Cardiac fibroblast (primary cell): ENCODE measurements at places on chromosomes 6 and 20.

DNA sequence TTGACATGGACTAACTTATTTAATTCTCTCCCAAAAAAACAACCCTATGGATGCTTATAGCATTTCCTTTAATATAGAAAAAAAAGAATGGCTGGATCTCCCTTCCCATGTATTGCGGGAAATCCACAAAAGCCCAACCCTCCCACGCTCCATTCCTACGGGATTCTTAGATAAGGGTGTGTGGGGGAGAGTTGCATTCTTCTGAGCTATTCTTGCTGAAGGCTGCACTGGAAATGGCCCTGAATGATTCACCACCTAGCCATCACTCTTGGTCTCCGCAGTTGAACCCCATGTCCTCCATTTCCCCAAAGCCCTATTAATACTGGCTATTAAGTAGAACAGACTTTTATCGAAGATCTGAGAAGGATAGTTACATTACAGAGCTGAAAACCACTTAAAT lies 41.9 kb upstream of the ADGRF5 start:
- peak; percentile 66 for DNase-seq

DNA sequence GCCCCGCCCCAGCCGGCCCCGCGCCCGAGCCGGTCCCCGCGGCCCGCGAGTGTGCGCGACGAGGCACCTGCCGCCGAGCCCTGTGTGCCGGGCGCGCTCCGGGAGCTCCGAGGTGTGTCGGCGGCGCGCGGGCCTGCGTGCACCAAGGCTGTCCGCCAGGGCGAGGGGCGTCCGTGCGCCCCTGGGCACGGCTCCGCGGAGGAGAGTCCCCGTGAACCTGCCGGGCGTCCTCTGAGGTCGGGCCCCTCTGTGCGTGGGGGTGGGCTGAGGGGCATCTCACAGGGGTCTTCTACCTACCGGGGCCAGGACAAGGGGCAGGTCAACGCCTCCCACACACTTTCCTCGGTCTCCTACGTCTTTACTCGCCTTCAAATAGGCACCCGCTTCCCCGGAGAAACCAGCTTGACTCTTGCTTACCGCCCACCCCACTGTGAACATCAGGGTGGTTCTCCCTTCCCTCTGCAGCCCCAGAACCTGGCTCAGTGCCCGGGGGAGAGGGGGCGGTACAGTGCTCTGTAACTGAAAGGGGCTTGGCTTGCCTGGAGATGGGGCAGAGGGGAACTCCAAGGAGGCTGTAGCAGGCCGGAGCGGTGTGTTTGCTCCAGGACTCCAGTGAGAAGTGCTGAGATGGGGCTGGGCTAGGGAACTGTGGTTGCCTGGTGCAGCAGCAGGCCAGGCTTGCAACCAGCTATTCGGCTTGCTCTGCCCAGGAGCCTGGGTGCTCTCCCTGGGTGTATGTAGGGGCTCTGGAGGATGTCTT lies at the start of gene SAMD10:
Gene SAMD10 (minus strand): TSS at position 86 of the 760 bp plus-strand sequence. CDS start 175 bp downstream, outside the sequence.
- DNase-seq = peak; percentile 40

DNA sequence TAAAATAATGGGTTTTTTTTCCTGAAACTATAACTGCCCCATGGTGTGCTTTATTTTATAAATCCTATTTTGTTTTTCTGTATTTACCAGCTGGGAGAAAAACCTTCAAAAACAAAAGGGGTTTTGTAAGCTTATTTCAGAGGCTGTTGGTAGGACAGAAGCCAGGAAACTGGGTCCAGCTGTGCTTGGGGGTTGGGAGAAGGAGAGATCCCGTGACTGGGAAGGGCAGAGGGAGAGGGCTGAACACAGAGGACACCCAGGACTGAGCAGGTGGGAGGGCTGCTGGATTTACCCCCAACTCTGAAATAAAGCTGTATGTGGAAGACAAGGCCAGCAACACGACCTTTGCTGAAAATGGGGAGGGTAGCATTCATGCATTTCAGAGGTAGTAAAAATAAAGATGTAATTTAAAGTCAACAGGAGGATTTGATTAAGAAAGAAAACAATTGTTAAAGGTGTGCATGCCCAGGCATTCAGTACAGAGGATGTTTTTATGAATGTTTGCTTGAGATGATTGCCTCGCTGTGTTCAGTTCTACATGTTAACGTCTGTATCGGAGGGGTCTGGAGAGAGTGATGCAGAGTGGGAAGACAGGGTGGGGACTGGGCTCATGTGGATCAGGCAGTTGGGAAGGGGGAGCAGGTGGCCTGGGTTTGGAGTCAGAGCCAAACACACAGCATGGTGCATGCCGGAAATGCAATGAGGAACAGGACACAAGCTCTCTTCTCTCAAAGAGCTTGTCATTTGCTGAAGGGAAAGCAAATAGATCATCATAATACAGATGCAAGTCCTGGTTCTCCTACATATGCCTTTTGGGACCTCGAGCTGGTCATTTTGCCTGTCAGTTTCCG lies 21.4 kb downstream of the ARFGEF3 start:
- no peak for DNase-seq

GRCh38 chr6:27668442-27669294 lies 195.8 kb upstream of the ZNF184 start:
- peak; percentile 87 for DNase-seq

DNA sequence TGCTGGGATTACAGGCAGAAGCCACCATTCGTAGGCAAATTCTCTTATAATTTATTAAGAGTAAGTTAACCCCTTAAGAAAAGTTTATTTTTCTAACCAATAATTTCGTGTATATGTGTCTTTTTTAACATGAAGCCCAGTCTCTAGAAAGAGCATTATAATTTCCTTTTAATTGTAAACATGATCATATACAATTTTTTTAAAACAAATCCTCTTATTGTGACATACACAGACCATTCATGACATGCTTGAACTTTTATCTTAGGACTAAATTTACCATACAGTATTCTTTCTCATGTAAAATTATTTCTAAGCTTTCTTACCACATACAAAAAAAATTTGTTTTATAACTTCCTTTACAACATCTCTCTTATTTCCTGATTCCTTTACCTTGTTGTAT lies 6.7 kb downstream of the ACOT13 start:
- DNase-seq = no peak

- DNase-seq = no peak
Measured at GRCh38 chr6:120994573-120994967, 339.7 kb downstream of the TBC1D32 start.

DNA sequence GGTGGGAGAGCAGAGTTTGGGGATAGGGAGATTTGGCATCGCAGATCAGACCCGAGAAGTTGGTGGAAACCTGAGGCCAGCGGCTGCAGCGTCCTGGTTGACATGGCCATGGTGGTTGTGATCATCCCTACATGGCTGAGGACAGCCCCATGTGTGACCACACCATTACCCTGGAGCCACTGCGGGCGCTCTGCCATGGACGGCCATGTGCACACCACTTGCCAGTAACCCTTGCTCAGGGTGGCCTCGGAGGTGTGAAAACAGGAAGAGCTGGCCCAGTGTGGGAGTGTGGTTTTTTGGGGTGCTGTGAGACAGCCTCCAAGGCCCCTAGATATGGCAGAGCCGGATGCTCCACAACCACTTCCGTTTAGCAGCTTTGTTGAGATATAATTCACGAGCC lies 64.4 kb downstream of the TMEM242 start:
- no peak for DNase-seq
